ENCODE measurements at places on chromosomes 6 and 20.

- DNase-seq, result no peak
Observed at GRCh38 chr20:5003626-5004025, 2.3 kb upstream of the SLC23A2 start.

- DNase-seq, result no peak
Observed at GRCh38 chr20:50367104-50367674, 143.0 kb upstream of the PTPN1 start.

DNA sequence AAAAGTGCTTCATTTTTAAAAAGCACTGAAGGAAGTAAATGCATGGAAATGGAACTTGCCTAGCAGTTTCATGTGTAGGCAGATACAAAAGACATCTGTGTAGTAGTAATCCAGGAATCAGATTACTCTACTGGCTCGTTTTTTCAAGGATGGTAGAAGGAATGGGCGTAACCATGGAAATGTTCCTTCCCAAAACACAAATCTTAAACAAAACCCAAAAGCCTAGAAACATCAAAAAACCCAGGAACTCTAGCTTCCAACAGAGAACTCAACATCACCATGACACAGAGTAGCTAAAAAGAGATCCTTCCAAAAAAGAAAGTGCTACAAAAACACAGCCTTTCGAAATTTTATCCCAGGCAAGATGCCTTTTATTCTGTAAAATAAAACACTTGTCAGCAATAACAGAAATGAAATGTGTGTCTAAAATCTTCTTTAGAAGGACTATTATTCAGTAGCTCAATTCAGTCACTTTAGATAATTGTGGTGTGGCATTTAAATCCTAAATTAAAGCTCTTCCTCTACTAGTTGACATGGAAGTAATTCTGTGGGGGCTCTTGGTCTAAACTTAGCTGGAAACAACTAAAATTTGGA, 81.7 kb downstream of the FAM217A start:
- DNase-seq, result no peak

- DNase-seq, result no peak
Observed at GRCh38 chr6:89999945-90000825, 105.9 kb downstream of the GJA10 start.

GRCh38 chr6:15709651-15710269, 46.9 kb upstream of the DTNBP1 start:
- no peak for DNase-seq

DNA sequence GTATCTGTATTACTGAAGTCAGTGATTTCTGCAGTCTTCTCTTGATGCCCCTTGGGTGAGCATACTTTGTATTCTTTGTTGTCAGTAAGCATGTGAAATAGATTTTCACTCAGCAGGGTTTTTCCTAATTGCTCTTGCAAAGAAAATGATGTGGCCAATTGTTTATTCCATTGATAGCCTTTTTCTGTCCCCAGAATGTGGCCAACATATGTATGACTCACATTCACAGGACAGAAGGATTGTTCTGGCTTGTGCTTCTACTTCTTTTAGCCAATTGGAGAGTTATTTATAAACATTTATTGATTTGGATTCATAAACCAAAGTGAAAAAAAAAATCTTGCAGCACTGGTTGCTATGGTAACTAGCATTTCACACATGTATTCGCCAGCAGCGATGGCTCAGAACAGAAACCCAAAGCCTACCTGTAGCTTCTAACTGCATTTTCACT, 54.4 kb upstream of the RBM24 start:
- DNase-seq, result no peak

- DNase-seq, result no peak
Observed at GRCh38 chr6:169156793-169157147, 96.9 kb downstream of the THBS2 start.

- DNase-seq, result no peak
Observed at GRCh38 chr6:127190552-127190951, 72.1 kb downstream of the RSPO3 start.

GRCh38 chr6:169779092-169779815, 27.8 kb downstream of the ERMARD start:
- no peak for DNase-seq

DNA sequence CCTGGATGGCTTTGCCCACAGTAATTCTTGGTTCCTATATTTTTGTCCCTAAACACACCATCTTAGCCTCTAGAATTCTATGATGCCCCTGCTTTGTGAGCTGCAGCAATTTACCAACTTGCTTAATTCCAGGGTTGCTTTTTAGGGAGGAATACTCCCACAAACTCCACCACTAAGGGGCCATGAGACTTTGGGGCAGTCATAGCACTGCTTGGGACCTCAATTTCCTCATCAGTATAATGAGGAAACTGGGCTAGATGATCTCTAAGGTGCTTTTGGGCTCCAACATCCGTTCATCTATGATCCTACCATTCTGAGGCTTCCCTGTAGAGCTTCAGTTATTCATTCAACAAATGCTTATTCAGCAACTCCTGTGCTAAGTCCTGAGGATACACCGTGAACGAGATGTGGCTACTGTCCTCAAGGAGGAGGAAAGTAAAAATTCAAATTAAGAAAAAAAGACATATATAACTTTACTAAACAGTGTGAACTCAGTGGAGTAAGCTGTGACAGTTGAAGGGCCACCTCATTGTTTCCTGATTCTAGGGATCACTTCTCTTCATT, 75.3 kb downstream of the PRDM1 start:
- no peak for DNase-seq
